Left lung (tissue), 14 donors: ENCODE measurements at places on chromosomes 7 and 10.
A peak's percentile ranks its signal among the peaks of the same experiment; 100 is the strongest.

DNA sequence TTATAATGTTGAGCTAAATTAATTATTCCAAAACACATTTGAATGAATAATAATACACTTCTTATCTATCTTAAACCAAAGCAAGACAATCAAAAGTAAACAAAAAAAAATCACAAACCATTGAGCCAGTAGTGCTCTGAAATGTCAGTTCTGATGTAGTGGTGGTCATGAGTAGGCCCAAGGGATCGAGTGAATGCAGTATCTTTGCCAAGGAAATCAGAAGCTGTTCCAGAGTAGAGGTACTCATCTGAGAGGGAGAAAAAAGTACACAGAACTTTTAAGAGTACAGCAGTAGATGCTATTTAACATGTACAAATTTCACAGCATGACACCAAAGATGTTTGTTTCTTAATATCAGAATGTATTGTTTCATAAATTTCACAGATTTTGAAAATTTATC, 121.5 kb downstream of the SEMA3D start:
- no peak for DNase-seq

DNA sequence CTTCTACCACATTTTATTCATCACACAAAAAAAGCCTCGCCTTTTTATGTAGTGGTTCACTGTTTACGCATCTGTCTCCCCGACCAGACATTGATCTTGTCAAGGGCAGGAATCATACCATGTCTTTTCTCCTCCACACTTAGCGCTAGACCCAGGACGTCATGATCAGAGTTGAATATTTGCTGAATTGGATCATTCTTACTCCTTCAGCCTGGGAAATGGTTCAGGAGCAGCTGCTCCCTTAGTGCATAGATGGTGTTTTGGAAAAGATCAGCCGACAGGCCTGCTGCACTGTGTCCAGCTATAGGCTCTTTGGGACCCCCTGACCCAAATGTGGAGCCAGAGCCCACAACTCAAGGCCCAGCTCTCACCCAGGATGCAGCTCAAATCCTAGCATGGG, 249.1 kb upstream of the TMEM72 start:
- no peak for DNase-seq

DNA sequence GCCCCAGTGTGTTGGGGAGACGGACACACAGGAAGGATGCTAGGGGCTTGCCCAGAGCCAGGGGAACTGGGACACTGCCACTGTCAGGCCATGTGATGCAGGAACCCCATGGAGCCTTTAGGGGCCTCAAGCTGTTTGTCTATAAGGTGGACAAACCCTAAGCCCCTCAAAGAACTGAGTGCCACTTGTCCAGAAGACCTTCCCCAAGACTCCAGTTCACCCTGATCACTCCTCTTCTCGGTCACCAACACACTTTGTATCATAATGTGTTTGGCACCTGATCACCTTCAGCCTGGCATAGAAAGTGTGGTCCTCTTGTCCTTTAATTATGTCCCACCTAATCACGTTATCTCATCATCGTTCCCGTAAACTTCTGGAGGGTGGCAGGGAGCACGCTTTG, 700 bp downstream of the H2BK1 start:
- no peak for DNase-seq

- no peak for DNase-seq
Measured at GRCh38 chr10:51832652-51833383, 133.4 kb upstream of the CSTF2T start.

DNA sequence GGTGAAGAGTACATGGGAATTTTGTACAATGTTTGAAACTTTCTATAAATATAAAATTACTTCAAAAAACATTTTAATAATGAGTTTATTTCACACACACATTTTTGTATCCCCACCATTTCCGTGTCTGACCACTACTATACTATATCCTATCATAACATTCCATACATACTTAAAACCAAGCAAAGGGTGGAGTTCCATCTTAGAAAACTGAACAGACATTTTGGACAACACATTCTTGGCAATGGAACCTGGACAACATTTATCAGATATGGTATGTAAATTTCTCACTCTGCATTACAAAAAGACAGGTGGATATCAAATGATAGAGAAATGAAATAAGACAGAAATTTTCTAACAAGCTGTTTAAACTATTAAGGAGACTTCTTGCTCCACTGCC, 168.9 kb downstream of the TWIST1 start:
- DNase-seq = no peak

DNA sequence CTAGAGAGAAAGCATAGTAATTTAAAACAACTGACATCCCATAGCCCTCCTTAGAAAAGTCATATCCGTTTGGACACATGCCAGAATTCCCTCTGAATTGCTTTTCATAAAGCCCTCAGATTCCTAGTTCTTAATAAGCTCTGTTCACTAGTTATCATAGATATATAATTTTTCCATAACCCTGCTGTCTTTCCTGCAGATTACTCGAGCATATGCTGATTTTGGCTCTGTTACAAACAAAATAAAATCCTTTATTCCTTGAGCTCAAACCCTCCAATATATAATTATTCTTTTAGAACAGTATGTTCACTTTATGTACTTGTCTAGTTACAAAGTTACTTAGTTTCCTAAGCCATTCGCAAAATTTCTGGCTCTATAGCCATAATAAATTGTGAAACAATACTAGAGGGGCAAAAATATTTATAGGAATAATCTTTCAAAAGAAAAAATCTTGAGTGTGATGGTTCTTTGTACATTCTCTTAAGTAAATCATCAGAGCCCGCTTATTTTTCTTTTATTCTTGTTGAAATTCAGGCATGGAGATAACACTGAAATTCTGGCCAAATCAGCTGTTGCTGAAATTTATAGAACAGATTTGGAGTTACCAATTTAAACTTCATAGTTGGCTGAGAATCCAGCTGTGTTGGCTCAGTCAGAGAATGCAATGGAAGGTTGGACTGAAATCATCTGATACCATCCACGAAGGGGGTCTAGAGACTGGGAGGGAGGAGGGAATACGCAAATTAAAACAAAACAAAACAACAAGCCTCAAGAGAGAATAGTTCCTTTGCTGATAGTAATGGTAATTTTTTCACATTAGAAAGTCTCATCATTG, 146.1 kb upstream of the TMEM196 start:
- DNase-seq = no peak

GRCh38 chr10:73232887-73233286, 14.2 kb downstream of the DNAJC9 start:
- DNase-seq = no peak

- DNase-seq = no peak
Measured at GRCh38 chr10:11796474-11796873, 26.7 kb upstream of the PROSER2 start.

GRCh38 chr10:3836222-3836820, 51.3 kb upstream of the KLF6 start:
- no peak for DNase-seq

DNA sequence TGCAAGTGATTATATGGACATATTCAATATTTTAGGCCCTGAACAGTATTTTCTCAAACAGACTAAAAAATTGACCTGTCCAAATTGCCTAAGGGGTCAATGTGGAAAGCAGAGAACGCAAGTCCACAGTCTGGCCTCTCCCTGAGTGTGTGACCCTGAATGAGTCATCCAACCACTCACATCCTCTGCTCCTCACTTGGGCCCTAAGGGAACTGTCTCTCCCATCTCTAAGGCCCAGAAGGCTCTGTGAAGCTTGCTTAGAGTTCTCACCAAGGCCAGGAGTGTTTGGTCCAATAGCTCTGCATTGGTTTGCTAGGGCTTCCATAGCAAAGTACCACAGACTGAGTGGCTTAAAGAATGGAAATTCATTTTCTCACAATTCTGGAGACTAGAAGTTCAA, 155.1 kb downstream of the LSM5 start:
- DNase-seq = no peak

GRCh38 chr10:127506094-127506493, 43.0 kb upstream of the NPS start:
- DNase-seq = no peak

DNA sequence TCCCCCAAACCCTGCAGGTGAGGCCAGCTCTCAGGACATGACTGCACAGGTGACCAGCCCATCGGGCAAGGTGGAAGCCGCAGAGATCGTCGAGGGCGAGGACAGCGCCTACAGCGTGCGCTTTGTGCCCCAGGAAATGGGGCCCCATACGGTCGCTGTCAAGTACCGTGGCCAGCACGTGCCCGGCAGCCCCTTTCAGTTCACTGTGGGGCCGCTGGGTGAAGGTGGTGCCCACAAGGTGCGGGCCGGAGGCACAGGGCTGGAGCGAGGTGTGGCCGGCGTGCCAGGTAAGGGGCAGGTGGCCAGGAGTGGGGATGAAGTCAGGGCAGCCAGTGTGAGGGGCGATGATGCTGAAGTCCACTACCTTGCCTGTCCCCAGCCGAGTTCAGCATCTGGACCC, 8.3 kb upstream of the ATP6V1F start:
- DNase-seq = no peak

DNA sequence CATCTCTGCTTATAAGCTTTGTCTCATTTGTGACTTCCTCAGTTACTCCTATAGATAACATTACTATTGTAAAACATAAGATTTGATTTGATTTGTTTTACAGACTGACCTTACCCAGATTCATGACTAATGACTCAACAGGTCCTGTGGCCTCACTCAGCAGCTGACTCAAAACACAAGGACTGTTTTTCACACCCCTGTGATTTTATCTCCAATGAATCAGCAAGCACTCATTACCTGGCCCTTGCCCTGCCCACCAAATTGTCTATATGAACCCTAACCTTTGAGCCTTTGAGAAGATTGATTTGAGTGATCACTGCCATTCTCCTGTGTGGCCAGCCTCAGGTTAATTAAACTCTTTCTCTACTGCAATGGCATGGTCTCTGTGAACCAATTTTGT, 1064.6 kb upstream of the LRRTM3 start:
- DNase-seq = no peak

DNA sequence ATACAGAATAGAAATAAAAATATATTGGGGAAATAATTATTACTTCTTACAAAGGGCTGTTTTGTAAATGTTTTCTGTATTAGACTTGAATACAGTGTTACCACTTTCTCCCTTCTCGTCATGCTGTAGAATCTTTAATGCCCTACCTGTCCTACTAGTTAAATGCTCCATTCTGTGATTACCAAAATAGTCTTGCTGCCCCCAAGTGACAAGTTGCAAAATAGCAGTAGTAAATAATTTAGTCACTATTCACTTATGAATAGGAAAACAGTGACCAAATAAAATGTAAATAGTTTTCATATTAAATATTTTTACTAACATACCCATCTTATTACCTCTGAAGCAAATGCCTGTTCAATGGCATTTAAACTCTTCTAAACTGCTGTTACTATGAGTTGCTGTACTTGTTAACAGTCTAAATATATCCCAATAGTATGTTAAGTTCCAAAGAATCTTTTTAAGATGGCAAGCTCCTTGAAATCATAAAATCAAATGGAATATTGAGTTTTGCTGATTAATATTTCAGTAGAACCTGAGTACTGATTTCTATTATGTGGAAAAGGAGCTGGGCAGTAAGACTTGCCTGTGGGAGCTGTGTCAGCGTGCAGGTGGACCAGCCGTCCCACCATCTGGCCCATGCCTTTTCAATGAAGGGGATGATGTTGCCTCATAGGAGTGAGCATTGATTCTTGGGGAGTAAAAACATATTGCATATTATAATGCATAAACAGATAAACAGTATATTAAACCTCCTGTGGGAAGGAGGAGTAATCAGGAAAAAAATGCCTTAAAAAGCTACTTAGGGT, 18.1 kb upstream of the OIT3 start:
- peak; percentile 20 for DNase-seq

- no peak for DNase-seq
Measured at GRCh38 chr10:8640878-8641277, 586.4 kb downstream of the GATA3 start.

DNA sequence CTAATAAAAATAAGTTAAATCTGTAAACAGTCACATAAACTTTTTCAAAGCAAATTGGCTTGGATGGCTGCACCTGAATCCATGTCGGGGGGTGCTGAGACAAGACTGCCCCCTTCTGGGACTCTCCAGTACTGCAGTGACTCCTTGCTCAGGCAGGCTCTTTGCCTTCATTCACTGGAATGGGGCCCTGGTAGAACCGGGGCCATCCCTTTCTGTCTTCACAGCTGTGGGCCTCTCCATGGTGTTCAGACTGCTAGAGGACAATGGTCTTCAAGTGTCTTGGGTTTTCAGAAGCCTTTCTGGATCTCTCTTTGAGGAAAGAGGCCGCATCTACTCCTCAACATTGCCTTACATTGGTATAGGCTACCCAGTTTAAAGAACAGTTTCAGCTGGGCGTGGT, 16.1 kb upstream of the IMPDH1 start:
- DNase-seq = peak; percentile 68

DNA sequence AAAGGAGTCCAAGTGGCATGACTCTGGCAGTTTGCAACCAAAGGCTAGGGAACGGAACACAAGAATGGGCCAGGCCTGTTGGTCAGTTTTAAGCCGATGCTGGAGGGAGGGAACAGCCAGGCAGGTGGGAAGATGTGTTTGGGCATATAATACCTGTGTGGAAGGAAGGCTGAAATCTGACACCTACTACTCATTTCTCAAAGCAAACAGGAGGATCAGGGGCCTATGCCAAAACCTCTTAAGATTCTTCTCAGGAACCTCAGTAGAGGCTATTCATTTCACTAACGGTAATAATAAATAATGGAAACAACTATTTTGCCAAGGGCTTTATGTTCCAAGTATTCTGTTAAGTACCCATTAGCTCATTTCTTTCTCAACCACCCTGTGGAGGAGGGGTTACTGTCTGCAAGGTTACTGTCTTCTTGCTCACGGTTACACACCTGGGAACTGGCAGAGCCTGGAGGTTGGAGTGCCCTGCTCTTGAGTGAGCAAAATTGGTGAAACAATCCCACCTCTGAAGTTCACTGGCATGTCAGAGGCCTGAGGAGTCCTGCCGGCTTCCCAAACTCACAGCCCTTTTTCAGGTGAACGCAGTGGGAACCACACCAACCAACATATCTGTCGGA, 35.5 kb downstream of the GOT1 start:
- peak; percentile 40 for DNase-seq

- DNase-seq = no peak
Measured at GRCh38 chr10:3111621-3112163, 44.3 kb downstream of the PFKP start.

GRCh38 chr10:93614101-93614825, 1.9 kb downstream of the PDE6C start:
- DNase-seq = no peak

- DNase-seq = no peak
Measured at GRCh38 chr7:127881564-127881963, 149.7 kb downstream of the LRRC4 start.

DNA sequence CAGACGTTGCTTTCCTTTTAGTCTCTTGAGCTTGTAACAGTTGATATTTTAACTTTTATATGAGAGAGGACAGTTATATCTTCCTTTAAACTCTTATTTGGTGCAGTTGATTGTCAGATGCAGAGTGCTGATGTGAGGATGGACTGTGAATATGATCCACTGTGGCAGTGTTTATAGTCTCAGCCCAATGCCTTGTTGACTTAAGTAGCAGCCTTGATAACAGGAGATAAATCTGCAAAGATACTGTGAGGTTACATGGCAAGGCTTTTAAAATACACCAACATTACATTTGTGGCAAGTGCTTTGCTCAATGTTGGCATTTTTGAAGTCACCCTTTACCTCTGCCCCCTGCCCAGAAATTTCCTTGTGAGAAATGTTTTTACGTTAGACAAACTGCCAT, 206.7 kb downstream of the AUTS2 start:
- DNase-seq = no peak

- DNase-seq = no peak
Measured at GRCh38 chr7:106285855-106286492, 1.2 kb upstream of the NAMPT start.
